ENCODE measurements at places on chromosomes 5 and 9.

DNA sequence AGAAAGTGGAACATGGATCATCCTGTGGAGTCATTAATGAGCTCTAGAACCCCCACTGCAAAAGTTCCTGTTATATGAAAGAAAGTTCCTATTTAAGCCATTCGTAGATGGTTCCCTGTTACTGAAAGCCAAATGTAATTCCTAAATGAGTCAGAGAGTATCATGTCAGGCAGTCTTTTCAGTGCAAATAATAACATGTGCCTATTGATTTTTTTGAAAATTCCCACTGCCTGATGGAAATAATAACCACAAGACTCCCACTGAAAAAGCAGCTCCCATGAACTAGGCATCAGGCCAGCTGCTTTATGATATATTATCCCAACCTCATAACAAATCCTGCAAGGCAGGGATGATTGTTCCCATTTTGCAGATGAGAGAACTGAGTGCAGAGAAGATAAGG, 217.2 kb downstream of the DAB2IP start:
- no peak for DNase-seq

DNA sequence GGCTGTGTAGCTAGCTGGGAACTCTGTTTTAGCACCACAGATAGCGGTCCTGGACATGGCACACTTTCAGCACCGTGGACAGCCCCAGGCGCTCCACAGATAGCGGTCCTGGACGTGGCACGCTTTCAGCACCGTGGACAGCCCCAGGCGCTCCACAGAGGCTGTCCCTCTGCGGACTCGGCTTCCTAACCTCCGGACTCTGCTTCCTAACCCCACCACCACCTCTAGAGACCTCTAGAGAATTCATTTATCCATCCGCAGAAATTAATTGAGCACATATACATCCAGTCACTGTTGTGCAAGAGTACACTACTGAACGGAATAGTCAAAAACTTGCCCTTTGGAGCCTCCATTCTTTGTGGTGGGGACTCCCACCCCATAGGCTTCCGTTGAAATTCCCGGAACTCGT, 27.4 kb downstream of the UNC5A start:
- DNase-seq, result no peak

- no peak for DNase-seq
Observed at GRCh38 chr9:77729177-77729576, 81.1 kb upstream of the GNA14 start.

- DNase-seq, result no peak
Observed at GRCh38 chr5:13278148-13278547, 666.3 kb downstream of the DNAH5 start.

- DNase-seq, result no peak
Observed at GRCh38 chr5:40762705-40763104, 6.9 kb upstream of the TTC33 start.
